ENCODE measurements at places on chromosomes 5 and 9.

GRCh38 chr5:137015540-137016116 lies 483.5 kb downstream of the SPOCK1 start:
- no peak for DNase-seq

DNA sequence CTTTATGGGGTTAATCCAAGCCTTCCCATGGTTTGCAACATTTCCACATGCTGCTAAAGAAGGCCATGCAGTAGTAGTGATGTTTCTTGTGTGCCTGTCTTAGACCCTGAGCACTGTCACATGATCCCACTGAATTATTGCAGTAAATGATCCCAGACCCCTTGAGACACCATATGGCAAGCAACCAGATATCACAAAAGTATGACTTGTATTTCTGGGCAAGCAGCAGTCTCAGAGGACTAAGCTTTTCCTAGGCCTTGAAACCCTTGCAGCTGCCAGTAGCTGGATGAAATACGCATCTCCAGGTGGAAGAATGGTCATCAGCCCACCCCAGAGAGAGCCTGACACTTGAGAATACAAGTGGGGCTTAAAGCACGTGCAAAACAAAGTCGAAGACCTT lies 41.8 kb downstream of the CDO1 start:
- DNase-seq = no peak

DNA sequence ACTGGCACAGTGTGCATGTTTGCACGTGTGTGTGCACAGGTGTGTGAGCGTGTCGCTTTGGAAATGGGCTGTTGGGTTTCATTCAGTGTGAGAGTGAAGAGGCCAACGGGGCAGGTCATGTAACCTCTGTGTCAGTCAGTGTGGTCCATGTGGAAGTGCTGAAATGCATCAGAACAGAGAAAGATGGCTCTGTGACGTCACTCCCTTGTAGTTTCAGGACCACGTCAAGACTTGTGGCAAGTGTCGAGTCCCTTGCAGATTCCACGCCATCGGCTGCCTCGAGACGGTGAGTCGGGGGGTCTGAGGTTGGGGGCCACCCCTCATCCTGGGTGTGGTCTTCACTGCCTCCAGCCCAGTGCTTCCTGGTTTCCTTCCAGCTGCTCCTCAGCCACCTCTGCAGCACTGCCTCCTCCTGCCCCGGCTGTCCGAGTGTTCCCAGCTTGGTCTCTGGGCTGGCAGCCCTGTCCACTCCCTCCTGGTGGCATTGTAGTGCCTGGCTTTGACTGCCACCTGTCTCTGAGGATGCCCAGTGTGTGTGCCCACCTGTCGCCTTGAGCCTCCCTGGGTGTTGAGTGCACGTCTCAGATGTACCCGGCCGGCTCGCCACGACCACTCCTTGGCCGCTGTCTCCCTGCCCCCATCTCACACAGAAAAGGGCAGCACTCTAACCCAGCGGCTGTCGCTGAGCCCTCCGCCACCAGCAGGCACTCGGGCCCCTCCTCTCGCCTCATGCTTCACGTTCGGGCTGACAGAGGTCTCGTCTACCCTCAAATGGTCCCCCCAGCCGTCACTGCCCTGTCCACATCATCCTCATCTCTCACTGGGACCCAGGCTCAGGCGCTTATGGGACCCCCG lies 28.0 kb downstream of the FBXW5 start:
- no peak for DNase-seq

DNA sequence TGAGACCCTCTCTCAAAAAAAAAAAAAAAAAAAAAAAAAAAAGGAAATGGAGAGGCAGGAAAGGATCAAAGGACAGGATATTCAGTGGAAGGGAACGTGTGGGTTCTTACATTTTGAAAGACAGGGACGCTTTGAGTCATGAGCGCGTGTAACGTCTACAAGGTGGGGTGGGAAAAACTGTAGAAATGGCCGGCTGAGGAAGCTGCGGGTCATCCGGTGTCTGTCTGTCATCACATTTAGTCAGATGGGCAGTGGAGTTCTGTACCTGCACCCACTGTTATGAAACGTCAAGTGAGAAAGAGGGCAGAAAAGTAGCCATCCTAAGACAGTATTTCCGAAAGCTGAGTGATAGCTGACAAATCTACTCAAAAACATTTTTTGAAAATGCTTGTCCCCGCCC lies 159.8 kb downstream of the SMARCA2 start:
- no peak for DNase-seq

DNA sequence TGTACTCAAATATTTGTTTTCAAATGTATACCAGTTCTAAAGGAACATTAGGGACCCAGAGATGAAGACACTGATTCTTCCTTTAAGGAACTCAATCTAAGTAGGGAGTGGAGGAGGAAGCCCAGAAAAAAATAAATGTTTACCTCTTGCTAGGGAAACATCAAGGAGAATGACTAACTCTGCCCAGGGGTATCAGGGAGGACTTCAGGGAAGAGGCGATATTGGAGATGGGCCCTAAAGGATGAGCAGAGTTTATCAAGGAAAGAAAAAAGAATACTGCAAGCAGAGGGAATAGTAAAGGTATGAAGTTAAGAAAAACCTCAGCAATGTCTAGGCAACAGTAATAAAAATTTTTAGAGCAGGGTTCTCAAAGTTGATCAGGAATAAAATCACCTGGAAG lies 16.4 kb downstream of the FBXW2 start:
- no peak for DNase-seq

- no peak for DNase-seq
These were observed 12.1 kb downstream of the DCAF12 start for GRCh38 chr9:34114436-34114835.

- no peak for DNase-seq
These were observed 1145.0 kb downstream of the MAT2B start for GRCh38 chr5:164650427-164650826.

GRCh38 chr9:88837731-88838130 lies 153.5 kb upstream of the S1PR3 start:
- DNase-seq = no peak

- no peak for DNase-seq
These were observed 180.2 kb downstream of the HSPA4 start for GRCh38 chr5:133232011-133232410.

GRCh38 chr5:65611524-65611923 lies 12.6 kb downstream of the TRIM23 start:
- DNase-seq = no peak

GRCh38 chr5:172380987-172381643 lies 73.2 kb downstream of the SH3PXD2B start:
- DNase-seq = no peak

DNA sequence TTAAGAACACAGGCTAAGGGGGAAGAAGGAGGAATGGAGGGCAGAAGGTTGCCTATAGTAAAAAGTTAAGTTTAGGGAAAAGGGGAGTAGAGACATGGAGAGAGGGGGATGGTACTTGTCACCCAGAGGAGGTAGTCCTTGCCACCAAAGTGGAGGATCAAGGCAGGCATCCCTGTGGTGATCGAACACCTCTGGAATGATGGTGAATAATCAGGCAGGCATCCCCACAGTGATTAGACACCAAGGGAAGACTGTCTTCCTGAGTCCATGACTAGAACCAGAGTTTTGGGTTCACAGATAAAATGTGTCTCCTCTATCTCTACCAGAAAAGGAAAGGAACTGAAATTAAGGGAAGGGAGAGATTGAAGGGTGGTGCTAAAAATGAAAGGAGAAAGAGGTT lies 19.2 kb upstream of the HMGCS1 start:
- no peak for DNase-seq

DNA sequence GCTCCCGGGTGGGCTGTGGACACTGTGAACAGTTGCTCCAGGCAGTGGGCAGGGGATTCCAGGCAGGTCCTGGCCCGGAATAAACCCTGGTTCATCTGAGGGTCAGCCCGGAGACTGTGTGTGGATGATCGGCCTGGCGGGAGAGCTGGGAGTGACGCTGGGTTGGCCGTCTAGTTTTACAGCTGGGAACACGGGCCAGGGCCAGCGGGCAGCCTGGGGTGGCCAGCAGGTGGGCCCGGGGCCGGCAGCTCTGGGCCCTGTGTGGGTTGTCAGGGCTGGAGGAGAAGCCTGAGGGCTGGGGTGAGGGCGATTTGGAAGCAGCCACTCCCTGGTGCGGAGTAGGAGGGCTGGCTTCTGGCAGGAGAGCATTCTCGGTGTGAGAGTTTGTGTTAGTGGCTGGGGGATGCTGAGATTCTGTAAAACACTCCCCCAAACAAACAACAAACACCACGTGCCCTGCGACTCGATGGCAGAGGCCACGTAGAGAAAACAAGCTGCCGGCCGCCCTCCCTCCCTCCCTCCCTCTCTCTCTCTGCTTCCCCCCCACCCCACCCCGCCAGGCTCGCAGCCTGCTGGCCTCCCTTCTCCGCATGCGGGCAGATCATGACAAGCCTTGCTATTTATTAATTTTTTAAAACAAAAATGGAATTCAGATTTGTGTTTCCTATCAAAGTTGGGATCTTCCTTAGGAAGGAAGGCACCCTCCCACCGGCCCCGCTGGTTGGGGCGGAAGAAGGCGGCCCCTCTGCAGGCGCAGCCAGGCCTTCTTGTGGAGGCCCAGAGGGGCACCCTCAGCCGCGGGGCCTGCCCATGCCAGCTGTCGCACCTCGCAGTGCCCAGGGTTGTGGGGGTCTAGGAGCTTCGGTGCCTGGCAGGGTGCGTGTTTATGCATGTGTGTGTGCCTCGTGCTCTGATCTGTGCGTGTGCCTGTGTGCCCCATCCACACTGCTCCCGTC lies 49.5 kb downstream of the RXRA start:
- no peak for DNase-seq

DNA sequence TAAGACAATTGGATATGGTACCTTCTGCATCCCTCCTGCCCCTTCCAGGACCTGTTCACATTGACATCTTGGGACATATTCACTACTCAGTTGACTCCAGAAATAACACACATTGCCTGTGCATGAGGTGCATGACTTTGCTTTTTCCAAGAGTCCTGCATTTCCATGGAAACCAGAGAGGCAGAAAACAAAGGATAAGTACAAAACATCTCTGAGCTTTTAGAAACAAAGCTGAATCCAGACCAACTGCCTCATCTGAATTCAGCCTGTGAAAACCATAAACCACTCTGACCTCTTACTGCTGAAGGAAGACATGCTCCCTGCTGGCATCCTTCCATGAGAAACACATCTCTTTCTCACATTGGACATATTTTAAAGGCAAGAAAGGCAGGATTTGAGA lies 695.1 kb downstream of the TAF11L14 start:
- no peak for DNase-seq

DNA sequence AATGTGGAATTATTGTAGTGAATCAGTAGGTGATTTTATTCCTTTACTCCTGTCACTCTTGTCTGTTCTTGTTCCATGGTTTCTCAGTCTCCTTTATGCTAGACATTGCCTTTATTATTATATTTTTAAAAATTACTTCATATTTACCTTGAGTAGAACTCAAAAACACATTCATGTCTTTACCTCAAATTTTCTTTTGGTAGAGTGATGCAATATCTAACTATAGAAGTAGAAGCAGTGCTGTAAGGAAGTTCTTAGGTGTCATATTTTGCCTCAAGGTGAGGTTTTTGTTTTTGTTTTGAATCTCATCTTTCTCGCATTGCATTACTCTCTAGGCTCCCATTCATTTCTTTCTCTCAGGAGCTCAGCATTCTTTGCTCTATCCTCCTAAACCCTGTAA lies 12.2 kb downstream of the IPO11 start:
- no peak for DNase-seq

GRCh38 chr5:1659100-1659981 lies 135.6 kb upstream of the LPCAT1 start:
- no peak for DNase-seq

DNA sequence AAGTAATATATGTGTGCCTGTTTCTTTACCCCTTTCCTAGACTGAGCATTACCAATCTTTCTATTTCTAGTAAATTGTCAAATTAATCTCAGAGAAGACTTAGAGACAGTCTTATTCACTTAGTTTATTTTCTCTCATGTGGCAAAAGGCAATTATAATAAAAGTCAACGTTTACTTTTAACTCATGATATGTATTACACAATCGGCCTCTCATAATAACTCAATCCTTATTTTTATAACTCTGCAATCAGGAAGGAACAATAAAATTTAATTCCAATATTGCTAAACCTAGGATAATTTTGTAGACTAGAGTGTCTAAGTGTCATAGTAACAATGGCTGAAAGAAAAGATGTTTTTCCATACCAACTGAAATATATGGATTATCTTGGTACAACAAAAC lies 214.6 kb downstream of the PDE4D start:
- DNase-seq = no peak

GRCh38 chr5:157456301-157456700 lies 3.7 kb upstream of the NIPAL4 start:
- DNase-seq = no peak

- peak; percentile 42 for DNase-seq
These were observed 53.1 kb upstream of the TYRP1 start for GRCh38 chr9:12640016-12640587.

GRCh38 chr5:8650186-8650585 lies 781.2 kb downstream of the MTRR start:
- DNase-seq = no peak

GRCh38 chr5:34854459-34855174 lies 15.7 kb downstream of the TTC23L start:
- DNase-seq = no peak

DNA sequence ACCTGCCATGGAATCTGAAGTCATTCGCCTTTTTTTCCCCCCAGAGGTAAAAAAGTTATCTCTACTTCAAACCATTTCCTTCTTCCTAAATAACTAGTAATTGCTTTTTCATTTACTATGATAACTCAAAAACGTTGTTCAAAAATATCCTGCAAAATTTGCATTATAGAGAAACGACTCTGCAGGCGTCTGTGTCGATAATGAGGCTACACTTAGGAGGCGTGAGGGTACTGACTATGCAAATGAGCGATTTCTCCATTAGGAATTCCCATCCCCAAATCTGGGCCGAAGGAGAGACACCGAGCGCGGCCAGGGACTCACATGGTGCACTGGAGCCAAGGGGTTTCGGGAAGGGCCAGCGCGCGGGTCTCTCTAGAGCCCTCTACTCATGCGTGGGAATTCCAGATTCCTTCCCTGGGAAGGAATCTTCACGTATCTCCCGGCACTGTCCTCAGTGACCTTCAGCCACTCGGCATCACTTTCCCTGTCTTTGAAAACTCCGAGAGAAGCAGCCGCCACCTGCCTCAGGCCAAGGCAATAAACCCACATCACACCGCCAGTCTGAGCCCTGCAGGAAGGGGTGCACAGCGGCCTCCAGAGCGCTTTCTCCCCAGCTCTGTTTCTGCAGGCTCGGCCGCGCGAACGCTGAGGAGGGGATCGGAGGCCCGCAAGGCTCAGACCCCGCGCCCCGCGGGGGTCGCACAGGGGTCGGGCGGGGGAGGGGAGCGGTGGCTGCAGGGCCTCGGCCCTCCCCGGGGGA lies 718 bp upstream of the DENND4C start:
- no peak for DNase-seq

GRCh38 chr9:16811987-16812685 lies 58.3 kb downstream of the BNC2 start:
- peak; percentile 44 for DNase-seq

GRCh38 chr5:68169903-68170302 lies 45.7 kb upstream of the PIK3R1 start:
- no peak for DNase-seq

- no peak for DNase-seq
These were observed 13.3 kb downstream of the ARAP3 start for GRCh38 chr5:141668601-141669265.

GRCh38 chr5:179118756-179119414 lies 58.7 kb downstream of the ZNF354C start:
- DNase-seq = peak; percentile 43

- DNase-seq = no peak
These were observed 3.1 kb upstream of the BARX1 start for GRCh38 chr9:93958121-93958818.

Data from RPMI8226 (cell line).